ENCODE measurements at places on chromosomes 5 and 9.

- DNase-seq: no peak
Observed at GRCh38 chr9:126468141-126468825, 141.7 kb downstream of the MVB12B start.

GRCh38 chr9:93045521-93045920 is 13.0 kb upstream of the SUSD3 start:
- no peak for DNase-seq

GRCh38 chr5:158309088-158309807 is 450.3 kb upstream of the CLINT1 start:
- no peak for DNase-seq

GRCh38 chr9:112044186-112044585 is 130.9 kb downstream of the SUSD1 start:
- no peak for DNase-seq

DNA sequence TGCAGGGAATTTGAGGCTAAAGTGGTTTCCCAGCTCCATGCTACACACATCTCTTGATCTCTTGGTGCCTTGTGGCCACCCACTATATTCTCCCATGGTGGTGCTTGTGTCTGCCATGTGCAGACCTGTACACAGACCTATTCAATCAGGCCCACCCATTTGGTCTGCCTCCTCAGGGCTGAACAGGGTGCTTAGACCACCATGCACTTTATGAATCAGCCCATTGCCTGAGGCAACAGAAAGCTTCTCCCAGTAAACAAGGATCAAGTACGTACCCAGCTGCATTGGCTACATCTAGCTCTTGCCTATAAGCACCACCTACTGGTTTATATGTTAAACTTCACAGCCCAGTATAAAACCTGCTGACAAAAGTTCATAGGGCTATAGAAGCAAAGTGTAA is 664.3 kb upstream of the EDIL3 start:
- no peak for DNase-seq

- DNase-seq: peak; percentile 43
Observed at GRCh38 chr5:171419688-171420430, 412 bp downstream of the FGF18 start.

DNA sequence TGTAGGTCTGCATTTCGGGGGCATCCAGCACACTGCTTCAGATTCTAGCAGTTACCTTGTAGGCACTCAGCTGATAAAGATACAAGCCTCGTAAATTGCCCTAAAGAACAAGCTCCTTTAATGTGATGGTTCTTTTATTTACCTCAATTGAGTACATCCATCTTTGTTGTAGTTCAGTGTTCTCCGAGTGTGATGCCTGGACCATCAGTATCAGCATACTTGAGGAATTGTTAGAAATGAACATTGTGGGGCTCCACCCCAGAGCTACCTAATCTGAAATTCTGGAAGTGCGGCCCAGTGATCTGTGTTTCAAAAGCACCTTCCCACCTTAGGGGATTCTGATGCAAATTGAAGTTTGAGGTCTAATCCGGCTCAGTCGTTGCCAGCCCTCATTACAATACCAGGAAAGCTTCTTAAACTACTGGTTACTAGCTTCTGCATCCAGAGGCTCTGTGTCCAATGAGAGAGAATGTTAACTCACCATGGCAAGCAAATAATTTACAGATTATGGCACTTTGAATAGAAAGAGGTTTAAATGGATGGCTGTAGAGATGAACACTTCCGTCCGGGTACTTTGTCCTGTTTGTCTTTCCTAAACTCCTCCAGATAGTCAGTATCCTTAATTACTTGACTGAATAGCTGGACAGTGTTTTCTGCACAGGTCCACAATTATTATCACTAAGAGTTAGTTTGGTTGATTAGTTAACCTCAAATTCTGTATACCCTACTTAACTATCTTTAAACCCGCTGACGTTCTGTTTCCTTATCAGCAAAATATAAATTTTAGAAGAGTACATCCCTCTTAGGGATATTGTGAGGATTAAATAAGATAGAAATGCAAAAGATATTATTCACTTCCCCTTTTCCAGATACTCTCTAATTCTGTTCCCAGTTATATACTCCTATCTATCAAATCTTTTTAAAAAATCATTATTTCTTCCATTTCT is 47.9 kb downstream of the RAI14 start:
- DNase-seq: no peak

DNA sequence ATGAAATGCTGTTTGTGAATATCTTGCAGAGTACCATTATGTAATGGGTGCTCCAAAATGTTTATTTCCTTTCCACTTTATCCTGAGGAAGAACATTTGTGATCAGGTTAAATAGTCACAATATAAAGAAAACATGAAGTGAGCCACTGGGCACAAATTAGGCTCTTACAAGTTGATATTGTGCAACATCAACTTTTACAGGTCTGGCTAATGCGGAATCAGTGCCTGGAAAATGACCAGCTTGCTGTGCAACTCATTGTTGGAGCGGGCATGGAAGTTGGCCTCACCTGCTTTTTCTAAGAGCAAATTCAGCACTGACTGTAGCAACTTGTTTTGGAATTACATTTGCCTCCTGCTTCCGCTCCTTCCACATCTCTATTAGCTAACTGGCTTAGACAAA is 216.9 kb upstream of the PLPPR1 start:
- DNase-seq: no peak

- no peak for DNase-seq
Observed at GRCh38 chr5:162529886-162530285, 462.3 kb downstream of the GABRG2 start.

DNA sequence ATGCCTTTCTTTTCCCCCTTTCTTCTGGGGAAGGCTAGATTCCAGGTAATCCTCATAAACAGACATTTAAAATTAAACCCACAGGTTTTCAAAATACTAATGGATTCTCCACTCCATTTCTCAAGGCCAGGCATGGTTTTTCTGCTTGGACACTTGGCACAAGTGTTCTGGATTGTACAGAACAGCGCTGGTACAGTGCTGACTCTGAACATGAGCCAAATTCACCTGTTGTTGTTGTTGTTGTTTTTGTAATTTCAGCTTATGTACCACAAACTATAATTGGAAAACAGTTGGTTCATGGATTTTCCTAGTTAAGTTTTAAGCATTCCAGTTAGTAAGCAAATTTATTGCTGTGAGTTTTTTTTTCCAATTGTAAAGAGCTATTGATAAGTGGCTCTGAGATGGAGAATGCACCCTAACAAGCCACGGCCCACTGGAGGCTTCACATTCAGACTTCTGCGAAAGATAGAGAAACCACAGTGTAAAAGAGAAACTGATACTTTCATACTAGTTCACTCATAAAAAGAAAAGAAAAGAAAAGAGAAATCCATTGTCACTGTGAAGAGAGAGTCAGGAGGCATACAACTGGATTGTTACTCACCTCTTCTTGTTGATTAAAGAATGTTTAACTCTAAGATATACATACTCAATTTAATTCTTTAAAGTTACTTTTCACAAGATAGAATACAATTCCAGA is 16.2 kb upstream of the ITGA1 start:
- peak; percentile 56 for DNase-seq

DNA sequence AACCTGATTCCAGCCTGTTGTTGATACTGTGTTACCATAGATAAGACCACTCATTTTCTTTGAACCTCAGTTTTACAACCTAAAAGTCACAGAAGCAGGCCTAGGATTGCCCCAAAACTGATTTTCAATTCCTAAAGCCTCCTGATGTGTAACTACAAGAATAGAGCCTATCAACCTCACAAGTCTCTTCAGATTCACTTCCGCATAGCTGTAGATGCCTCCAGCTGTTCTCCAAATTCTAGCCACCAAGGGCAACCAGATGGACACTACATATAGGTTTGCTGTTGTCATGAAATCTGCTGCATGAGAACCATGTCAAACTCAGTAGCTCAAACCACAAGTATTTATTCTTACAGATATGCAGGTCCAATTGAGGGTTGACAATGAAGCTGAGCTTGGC is 143.5 kb downstream of the SPATA31D1 start:
- no peak for DNase-seq

DNA sequence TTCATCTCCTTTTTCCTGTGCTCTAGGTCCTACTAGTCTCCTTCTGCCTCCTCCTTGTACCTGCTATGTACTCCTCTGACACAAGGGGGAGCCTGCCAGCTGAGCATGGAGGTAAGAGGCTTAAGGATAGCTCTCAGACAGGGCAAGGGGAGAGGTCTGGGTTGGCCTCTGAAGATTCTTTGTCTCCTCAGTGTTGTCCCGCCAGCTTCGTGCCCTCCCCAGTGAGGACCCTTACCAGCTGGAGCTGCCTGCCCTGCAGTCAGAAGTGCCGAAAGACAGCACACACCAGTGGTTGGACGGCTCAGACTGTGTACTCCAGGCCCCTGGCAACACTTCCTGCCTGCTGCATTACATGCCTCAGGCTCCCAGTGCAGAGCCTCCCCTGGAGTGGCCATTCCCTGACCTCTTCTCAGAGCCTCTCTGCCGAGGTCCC is 3.8 kb downstream of the CREB3 start:
- peak; percentile 69 for DNase-seq

- peak; percentile 83 for DNase-seq
Observed at GRCh38 chr9:93132946-93133680, 938 bp downstream of the NINJ1 start.

DNA sequence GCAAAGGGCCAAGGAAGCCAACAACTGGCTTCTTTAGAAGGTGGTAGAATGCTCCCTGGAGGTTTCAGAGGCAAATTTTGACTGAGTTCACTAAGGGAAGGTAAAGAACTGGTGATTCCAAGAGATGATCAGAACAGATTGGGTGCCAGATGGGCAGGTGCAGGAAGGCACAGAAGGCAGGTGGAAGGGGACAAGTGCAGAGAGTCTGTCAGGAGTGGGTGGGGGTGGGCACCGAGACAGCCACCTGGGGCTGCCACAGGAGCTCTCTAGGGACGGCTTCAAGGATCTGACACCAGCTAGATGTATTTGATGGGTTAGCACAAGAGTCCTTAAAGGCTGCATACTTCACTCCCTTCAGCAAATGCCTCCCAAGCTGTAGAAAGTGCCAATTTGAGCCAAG is 207.3 kb downstream of the PTTG1 start:
- DNase-seq: no peak

- no peak for DNase-seq
Observed at GRCh38 chr5:154741415-154741814, 13.8 kb upstream of the LARP1 start.

- DNase-seq: no peak
Observed at GRCh38 chr9:130043654-130044623, 950 bp upstream of the FNBP1 start.

DNA sequence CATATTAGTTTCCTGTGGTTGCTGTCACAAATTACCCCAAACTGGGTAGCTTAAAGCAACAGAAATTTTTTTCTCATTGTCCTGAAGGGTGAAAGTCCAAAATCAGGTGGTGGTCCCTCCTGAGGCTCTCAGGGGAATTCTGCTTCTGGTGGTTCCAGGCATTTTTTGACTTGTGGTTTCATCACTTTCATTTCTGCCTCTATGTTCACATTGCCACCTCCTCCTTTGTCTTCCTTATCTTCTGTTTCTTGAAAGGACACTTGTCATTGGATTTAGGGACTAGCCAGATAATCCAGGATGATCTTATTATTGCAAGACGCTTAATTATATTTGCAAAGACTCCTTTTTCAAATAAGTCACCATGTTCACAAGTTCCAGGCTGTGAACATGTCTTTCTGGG is 43.2 kb downstream of the KCNMB1 start:
- no peak for DNase-seq

- DNase-seq: no peak
Observed at GRCh38 chr5:36985387-36985786, 108.8 kb downstream of the NIPBL start.

DNA sequence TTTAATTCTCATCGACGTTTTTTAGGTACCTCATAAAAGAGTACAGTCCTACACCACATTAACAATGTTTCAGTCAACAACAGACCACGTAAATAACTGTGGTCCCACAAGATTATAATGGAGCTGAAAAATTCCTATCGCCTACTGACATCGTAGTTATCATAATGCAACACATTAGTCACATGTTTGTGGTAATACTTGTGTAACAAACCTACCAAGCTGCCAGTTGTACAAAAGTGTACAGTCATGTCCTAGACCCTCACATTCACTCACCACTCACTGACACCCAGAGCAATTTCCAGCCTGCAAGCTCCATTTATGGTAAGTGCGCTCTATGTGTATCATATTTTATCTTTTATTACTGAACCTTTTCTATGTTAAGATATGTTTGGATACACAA is 16.8 kb downstream of the GNAQ start:
- no peak for DNase-seq

DNA sequence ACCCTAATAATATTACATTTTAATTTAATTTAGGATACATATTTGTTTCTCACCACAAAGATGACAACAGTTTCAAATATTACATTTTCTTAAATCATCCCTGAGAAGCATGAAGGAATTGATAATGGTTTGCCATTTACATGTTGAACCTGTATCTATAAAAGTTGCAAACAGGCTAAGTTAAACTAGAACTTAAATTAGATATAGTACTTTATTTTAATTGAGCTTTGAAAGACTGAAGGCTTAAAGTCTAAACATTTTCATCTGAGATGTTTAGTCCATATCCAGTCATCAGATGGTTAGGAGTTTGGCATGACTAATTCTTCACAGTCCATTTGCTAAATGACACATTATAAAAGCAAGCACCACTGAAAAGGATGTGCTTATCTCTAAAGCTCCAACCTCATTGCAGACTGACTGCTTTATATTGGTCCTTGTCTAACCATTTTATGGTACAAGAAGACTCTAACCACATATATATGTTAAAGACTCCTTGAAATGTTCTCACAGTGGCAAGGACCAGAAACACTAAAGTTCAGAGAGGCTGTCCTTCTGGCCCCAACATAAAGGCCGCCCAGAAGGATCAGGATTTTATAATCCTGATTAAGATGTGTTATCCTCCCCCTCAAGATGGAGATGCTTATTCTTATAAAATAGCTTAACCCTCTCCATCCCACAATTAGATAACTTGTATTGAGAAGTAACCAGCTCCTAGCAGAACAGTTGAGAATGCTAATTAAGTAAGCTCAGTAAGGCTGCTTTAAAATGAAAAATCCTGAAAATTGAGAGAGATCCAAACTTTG is 25.8 kb downstream of the WNT8A start:
- no peak for DNase-seq

- DNase-seq: no peak
Observed at GRCh38 chr9:137522746-137523455, 27.3 kb downstream of the PNPLA7 start.

- no peak for DNase-seq
Observed at GRCh38 chr9:84756731-84757130, 87.2 kb downstream of the NTRK2 start.

DNA sequence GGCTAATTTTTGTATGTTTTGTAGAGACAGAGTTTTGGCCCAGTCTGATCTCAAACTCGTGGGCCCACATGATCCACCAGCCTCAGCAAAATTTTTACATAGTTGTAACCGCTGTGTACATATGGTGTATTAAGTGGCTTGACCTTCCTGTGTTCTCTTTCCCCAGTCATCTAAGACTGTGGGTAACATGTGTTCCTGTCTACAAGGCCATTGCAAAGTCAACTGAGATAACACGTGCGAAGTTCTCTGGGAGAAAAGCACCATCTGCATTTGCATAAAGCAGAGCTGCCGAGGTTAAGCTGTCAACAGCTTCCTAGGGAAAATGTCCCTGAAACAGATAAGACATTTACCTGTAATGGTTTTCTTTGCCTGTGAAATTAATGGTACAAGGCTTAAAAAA is 273.7 kb downstream of the FANCC start:
- no peak for DNase-seq

GRCh38 chr5:174571662-174572397 is 152.6 kb upstream of the MSX2 start:
- no peak for DNase-seq

Measured in stimulated activated CD8-positive, alpha-beta memory T cell treated with anti-CD3 and anti-CD28 coated beads, Interleukin-4, amount 100 ng/mL, for 48 hours (primary cell).